ENCODE measurements at places on chromosomes 1 and 21.

DNA sequence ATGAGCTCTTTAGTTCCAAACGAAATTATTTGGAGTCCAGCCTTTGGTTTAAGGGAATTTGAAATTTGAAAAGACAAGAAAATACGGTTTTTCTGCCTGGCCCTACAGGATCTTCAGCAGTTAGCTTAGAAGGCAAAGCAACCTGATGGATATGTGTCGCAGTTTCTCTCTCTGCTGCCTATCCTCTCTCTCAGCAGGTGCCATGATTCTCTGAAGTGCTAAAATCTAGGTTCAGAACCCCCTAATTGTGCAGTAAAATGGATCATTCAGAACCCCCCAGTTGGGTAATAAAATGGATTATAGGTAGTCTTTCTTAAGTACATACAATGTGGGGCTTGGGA, 446 bp upstream of the DEPDC1 start:
- no peak for DNase-seq

GRCh38 chr1:12229386-12229834, 420 bp upstream of the VPS13D start:
- no peak for DNase-seq

DNA sequence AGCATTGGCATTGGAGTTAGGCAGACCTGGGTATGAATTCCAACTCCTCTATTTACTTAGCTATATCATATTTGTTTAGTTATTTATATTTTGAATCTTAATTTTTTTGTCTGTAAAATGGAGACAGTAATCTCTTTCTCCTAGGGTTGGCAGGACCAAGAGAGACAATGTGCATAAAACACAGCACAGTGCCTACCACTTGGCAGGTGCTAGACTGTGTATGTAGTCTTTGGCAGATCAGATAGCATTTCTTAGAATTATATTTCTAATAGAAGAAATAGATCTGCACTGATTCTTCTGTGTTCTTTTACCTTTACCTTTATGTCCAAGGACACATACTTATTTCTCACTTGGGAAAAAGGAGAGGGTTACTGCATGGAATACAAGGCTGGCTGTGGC, 177.2 kb downstream of the GIPC2 start:
- no peak for DNase-seq

DNA sequence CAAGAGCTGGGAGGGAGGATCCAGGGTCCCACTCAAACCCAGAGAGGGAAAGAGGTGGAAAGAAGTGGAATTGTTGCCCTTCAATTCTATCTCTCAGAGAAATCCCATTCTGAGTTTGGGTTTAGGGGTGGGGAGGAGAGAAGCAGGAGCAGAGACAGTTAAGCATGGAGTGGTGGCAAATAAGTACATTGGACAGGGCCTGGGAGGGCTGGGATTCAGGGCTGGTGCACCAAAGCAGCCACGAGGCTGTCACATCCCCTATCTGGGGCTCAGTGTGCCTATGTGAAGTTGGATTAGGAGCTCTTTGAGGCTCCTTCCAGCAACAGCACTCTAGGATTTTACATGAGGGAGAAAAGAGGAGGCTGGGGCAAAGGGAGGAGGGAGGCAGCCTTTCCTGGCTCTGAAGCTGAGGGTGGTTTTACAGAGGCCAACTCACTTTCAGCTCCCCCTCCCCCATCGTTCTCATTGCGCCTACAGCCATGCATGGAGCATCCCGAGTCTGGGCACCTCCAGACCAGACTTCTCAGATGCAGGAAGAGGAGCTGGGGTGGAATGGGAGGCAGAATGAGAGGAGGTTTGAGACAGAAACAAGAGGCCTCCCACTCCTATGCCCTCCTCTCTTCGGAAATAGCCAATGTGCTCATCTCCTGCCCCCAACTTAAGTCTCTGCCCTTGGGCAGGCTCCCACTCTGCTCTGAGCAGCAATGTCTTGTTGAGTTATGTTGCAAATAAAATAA, 3.0 kb upstream of the SYT6 start:
- no peak for DNase-seq

DNA sequence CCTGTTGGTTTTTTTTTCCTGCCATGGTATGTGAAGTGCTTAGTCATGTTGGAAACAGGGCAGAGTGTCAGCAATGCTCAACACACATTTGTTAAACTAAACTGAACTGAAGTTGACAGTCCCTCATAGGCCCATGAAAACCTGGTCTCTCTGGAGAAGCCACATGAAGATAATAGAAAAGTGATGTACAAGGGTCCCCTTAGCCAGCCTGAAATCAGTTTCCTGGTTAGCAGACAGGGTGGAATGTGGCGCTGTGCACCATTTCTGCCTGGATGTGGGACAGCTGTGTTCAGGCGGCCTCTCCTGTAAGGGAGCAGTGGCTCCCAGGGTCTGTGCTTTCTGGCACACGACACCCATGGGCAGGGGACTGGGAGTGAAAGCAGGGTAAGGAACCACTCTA, 9.9 kb upstream of the CHI3L1 start:
- no peak for DNase-seq

GRCh38 chr1:19675797-19676196, 11.1 kb downstream of the HTR6 start:
- DNase-seq, result no peak

- no peak for DNase-seq
Observed at GRCh38 chr21:33126569-33126968, 56.6 kb downstream of the OLIG1 start.

DNA sequence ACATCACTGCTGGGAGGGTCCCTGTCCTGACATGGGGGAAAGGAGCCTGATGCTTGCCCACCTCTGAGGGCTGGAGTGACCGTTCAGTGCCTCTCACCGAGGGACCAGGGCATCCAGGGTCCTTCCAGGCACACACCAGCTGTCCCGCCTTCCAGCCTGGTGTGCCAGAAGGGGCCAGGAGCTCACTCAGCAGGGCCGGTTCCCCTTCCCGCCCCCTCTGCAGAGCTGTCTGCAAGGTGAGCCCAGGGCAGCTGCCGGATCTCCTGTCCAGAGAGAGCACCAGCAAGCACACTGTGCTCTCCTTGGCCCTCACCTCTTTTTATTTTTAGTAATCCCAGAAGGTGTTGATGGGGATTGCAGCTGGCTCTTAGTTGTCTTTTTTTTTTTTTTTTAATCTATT, 16.9 kb downstream of the H6PD start:
- no peak for DNase-seq

GRCh38 chr1:235947989-235948388, 81.3 kb upstream of the LYST start:
- DNase-seq, result no peak

- no peak for DNase-seq
Observed at GRCh38 chr1:4161366-4162006, 261.4 kb upstream of the C1orf174 start.

GRCh38 chr1:190452272-190452848, 25.3 kb downstream of the BRINP3 start:
- no peak for DNase-seq

GRCh38 chr1:32335535-32335789, 571 bp downstream of the MARCKSL1 start:
- DNase-seq, result no peak

- peak; percentile 31 for DNase-seq
Observed at GRCh38 chr1:1782399-1783221, 4.3 kb upstream of the NADK start.

DNA sequence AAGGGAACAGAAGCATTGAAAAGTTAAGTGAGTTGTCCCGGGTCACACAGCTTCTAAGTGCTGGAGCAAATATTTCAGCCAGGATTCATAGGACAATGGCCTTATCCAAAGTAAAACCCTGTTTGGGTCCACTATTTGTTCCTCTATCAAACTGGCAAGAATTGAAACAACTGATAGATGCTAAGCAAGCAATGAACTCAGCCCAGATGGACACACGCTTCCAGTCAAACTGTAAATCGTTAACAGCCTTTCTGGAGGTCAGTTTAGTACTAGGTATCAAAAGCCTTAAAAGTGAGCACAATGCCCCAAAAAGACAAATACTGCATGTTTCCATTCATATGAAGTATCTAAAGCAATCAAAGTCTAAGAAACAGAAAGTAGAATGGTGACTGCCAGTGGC, 779 bp upstream of the SVBP start:
- no peak for DNase-seq

- no peak for DNase-seq
Observed at GRCh38 chr1:118101515-118101844, 83.5 kb downstream of the SPAG17 start.

- DNase-seq, result no peak
Observed at GRCh38 chr1:11158720-11159321, 30.3 kb upstream of the ANGPTL7 start.

- DNase-seq, result no peak
Observed at GRCh38 chr1:48107516-48107915, 110.3 kb upstream of the TRABD2B start.

DNA sequence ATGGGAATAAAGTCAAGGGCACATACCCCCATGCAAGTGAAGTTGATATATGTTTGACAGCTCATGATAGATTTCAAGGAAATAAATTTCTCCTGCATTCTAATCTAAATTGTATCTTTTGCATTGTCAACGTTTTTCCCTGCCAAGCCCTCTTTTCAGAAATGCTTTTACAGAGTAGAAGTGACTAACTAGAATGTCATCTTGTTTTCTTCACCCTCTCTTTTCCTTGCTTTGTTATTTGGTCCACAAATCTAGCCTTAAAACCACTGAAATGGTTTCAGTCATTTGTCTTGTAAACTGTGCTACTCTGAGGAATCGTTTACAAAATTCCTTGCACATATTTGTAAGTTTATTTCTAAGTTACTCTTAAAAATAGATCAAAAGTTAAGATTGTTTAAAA, 600.8 kb upstream of the CXADR start:
- DNase-seq, result no peak

GRCh38 chr1:206136241-206136640, 19.1 kb upstream of the AVPR1B start:
- DNase-seq, result no peak

- DNase-seq, result no peak
Observed at GRCh38 chr1:212182171-212182570, 103.0 kb upstream of the PPP2R5A start.

GRCh38 chr1:234845836-234846235, 235.9 kb upstream of the IRF2BP2 start:
- no peak for DNase-seq

GRCh38 chr1:28437924-28438699, 67.7 kb upstream of the RCC1 start:
- no peak for DNase-seq

- DNase-seq, result no peak
Observed at GRCh38 chr1:157139052-157139715, 989 bp upstream of the ETV3 start.

DNA sequence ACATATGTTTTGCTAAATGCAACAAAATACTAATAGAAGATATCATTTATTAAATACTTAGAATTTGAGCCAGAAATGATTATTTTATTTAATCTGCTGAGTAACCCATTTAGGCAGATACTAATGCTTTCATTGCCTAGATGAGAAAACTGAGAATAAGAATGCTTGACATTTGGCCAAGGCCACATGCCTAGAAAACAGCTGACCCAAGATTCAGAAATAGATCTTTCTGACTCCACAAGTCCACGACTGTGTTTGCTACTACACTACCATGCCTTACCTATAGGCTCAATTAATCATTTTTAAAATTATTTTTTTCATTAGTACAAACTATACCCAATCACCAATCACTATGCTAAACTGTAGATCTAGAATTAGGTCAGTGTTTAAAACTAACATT, 129.7 kb downstream of the ATP1B1 start:
- no peak for DNase-seq

GRCh38 chr1:17108786-17109185, 10.5 kb downstream of the PADI2 start:
- DNase-seq, result no peak

DNA sequence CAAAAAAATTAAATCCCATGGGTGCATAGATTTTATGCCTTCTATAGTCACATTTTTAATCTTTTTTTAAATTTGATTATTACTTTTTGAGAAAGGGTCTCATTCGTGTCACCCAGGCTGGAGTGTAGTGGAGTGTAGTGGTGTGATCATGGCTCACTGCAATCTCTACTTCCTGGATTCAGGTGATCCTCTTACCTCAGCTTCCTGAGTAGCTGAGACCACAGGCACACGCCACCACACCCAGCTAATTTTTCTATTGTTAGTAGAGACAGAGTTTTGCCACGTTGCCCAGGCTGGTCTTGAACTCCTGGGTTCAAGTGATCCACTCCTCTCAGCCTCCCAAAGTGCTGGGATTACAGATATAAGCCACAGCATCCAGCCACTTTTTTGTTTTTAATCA, 10.4 kb downstream of the CBR3 start:
- DNase-seq, result no peak

- no peak for DNase-seq
Observed at GRCh38 chr1:151815716-151816327, 10.6 kb upstream of the LINGO4 start.

DNA sequence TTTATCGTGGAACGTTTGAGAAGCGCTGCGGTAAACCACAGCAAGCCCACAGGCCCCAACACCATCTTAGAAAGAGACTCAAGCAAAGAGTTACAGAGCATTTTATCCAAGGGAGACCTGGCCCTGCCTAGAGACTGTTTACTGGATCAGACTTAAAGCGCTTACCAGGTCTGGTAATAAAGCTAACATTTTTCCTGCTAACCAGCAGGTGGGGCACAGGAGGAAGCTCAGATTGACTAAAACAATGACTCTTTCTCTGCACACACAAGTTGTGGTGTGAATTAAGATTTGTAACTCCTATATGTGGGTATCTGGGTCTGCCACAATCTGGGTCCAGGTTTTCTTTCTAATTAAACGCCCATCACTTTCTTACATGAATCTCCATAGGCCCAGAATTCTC, 136.5 kb upstream of the ETS2 start:
- no peak for DNase-seq

DNA sequence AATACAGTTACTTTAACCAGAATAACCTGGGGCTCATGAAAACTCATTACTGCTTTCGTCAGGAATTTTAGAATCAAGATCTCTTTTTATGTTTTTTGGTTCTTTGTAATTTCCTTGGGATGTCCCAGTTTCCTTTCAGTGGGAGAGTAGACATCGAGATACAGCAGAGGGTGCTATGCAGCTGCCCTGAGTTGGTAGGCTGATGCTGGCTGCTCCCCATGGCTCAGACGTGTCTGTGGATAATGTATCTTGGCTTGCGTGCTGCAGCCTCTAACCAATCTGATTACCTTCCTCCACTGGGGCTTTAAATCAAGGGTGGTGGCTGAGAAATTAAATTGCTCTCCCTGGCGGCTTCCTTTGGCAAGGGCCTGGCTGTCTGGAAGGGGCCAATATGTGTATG, 253.7 kb downstream of the CACNA1E start:
- DNase-seq, result no peak
